Stimulated activated CD8-positive, alpha-beta memory T cell treated with anti-CD3 and anti-CD28 coated beads, Interleukin-4, amount 100 ng/mL, for 4 hours (primary cell): ENCODE measurements at places on chromosomes 1 and 21.

GRCh38 chr1:200558866-200559459 lies 61.6 kb downstream of the KIF14 start:
- no peak for DNase-seq

GRCh38 chr1:51514733-51515132 lies 4.3 kb downstream of the EPS15 start:
- no peak for DNase-seq

DNA sequence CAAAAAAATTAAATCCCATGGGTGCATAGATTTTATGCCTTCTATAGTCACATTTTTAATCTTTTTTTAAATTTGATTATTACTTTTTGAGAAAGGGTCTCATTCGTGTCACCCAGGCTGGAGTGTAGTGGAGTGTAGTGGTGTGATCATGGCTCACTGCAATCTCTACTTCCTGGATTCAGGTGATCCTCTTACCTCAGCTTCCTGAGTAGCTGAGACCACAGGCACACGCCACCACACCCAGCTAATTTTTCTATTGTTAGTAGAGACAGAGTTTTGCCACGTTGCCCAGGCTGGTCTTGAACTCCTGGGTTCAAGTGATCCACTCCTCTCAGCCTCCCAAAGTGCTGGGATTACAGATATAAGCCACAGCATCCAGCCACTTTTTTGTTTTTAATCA lies 10.4 kb downstream of the CBR3 start:
- no peak for DNase-seq

GRCh38 chr1:157157501-157158190 lies 19.5 kb upstream of the ETV3 start:
- no peak for DNase-seq

DNA sequence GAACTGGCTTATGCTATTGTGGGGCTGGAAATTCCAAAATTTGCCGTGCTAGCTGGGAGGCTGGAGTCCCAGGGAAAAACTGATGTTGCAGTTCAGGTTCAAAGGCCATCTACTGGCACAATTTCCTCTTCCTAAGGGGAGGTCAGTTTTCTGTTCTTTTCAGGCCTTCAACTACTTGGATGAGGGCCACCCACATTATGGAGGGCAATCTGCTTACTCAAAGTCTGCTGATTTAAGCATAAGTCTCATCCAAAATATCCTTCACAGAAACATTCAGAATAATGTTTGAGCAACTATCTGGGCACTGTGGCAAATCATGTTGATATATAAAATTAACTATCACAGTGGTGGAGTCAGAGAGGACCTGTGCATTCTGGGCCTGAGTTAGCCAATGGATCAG lies 21.2 kb upstream of the PTGFR start:
- no peak for DNase-seq

DNA sequence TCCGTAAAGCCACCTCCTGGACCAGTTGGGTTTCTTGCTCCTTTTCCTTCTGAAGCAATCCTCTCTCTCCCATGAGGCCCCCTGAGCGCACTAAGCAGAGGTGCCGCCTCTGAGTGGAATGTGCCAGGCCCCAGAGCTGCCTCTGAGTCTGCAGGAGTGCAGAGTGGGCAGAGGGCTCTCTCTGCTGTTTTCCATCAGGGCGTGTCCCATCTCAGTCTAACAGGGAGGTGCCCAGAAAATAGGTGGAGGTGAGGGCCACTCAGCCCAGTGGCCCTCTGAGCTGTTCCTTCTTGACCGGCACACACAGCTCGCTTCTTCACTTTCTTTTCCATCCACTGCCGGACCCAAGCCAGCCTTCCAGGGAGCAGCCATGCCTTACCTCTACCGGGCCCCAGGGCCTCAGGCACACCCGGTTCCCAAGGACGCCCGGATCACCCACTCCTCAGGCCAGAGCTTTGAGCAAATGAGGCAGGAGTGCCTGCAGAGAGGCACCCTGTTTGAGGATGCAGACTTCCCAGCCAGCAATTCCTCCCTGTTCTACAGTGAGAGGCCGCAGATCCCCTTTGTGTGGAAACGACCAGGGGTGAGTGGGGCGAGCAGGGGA lies at the start of gene CAPN9:
CAPN9 (plus strand) TSS at position 262 of the 604 bp plus-strand sequence; CDS start at position 371, 109 bp downstream.
- DNase-seq, result no peak

GRCh38 chr21:25341981-25342380 lies 265.3 kb downstream of the MRPL39 start:
- DNase-seq, result no peak

- DNase-seq, result no peak
Measured at GRCh38 chr21:38913120-38913892, 107.6 kb downstream of the ETS2 start.

DNA sequence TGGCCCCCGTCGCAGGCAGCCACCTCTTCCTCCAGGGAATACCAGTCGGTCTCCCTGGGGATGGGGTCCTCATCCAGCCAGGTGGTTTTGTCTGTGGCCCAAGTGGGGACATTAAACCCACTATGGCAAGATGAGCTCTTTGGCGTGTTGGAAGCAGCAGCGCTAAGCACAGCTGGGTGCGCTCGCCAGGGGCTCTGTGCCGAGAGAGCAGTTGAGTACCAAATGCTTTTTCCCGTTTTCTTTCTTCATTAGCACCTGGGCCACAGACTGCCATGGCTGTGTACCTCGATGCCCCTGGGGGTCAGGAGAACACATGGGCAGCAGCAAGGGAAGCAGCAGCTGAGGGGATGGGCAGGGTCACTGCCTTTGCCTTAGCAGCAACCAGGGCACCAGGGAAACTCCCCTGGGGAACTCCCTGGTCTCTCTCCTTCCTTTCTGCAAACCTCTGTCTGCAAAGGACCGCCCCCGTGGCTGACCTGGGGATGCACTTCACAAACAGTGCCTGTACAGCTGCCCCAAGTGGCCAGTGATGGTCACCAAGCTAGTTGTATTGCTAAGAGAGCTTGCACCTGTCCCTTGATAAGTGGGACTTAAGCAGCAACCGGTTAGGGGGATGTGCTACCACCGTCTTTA lies 31.1 kb downstream of the EDARADD start:
- no peak for DNase-seq

- DNase-seq, result no peak
Measured at GRCh38 chr1:7942214-7942921, 1.7 kb upstream of the TNFRSF9 start.

DNA sequence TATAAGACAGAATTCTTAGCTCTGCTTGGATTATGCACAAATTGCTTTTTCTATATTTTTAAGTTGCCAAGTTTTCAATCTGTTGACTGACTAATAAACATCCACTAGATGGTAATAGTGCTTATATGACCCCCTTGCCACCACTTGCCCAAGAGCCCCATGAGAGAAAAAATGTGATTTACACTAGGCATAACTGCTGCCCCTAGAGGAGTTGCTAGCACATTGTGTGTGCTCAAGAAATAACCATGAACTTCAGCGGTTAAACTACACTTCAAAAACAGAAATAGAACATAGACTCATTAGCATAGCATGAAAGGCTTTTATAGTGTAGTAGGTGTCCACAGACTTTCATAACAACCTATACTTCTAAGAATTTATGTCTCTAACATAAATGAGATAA lies 61.4 kb downstream of the BRINP3 start:
- DNase-seq, result no peak
